GM23338 (cell line): ENCODE measurements at places on chromosomes 16 and 17.

DNA sequence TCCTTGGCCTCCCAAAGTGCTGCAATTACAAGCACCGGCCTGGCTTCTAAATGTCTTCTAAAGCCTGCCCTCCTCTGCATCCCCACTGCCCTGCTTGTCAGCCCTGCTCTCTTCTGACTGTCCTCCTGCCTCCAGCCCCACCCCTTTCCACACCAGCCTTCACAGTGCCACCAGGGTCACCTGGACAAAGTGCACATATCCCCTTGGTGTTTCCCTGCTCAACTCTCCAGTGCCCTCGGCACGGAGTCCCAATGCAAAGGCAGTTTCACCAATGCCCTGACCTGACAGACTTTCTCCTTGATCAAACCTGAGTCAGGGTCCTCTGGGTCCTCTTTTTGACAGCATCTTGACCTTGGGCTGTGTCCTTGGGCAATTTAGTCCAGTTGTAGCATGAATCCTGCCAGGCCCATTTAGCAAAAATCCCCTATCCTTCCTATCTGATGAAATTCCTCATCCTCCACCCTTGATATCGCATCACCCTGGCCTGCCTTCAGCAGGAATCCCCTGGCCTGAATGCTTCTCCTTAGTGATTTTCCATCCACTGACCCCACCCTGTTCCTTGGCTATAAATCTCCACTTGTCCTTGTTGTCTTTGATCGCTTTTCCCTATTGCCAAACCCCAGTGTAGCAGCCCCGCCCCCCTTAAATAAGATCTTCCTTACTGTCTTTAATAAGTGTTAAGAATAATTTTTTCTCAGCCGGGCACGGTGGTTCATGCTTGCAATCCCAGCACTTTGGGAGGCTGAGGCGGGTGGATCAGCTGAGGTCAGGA, 42.7 kb upstream of the ETV4 start:
- DNase-seq = no peak

GRCh38 chr17:74635418-74635817, 11.9 kb upstream of the CD300E start:
- peak; percentile 55 for DNase-seq

DNA sequence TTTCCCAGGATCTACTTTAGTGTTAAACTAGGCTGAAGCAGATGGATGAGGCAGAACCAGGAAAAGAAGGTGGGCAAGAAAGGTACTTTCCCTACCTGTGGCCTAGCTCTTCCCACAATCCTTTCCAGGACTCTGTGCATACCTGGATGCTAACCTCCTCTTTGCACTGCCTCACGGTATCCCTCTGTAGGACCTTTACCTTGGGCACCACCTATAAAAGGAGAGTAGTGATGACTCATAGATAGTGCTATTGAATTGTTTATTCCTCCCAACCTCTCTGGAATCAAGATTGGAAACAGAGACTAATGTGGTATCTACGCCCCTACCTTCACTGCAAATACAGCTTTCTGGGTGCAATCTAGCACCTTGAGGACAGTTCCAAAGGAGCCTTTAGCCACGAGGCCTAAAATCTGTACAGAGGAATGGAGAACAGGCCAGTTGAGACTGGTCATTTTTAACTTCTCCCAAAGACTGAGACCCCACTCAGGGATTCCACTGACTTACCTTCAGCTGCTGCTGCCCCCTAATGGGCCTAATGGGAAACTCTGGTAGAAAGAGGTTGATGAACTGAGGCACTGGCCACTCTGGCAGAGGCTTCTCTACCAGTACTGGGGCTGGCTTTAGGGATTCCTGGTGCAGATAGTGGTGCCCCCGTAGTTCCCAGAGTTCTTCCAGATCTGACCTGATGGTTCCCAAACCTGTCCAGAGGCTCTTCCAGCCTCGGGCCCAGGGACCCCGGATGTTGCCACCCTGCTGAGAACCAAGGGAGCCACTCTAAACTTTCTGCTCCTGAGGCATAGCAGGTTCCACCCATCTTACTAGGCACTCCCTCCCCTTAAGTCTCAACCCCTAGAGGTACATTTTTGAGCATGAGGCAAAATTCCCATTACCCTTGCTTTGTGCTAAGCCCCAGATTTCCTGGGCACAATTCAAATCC, 781 bp downstream of the RSKR start:
- peak; percentile 82 for DNase-seq

DNA sequence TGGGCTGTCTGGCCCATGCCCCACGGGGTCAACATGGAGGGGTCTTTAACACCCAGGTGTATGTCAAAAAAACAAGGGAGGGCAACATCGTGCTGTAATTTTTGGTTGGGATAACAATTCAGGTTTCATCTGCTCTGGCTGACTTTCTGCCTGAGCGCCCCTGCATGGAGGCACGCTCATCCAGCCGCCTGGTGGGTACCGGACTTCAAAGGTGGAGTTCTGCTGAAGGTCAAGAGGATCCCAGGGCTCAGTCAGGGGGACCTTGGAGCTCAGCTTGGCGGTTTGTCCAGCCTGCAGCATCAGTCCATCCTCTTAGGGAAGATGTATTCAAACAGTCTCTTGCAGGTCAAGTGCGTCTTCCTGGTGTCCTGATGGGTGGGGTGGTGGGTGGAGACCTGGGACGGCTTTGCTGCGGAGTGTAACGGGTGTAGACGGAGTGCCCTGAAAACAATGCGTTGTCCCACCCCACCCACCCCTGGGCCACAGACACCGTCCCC, 5.4 kb upstream of the SGF29 start:
- DNase-seq = no peak

DNA sequence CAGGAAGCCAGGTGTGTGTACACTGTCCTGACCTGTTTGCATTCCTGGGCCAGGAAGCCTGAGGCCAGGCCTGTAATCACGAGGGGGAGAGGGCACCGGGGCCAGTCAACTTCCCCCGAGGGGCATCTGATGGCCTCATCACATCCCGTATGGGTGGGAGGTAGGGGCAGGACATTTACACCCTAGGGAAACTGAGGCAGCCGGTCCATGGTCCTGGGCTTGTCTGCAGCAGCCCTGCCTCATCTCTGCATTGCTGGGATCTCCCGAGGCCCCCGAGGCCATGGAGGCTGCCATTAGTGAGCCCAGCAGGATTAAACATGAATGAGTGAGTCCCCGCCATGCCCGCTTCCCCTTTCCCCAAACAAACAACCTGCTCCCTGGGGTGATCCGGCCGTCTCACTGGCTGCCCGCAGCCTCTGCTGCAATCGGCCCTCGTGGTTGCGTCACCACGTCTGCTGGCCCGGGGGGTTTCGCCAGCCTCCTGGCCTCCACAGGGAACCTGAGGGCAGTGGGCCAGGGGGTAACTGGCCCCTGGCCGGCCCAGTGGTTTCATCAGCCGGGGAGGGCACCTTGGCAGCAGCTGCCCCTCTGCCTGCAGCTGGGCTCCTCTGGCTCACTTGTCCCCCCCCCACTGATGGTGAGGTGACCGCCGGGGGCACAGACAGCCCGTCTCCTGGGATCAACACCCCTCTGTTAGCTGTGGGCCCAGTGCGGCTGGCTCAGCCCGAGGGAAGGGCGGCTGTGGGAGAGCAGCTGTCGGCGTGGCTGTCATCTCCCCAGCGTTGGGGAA, 88.3 kb upstream of the GSE1 start:
- DNase-seq = no peak

- no peak for DNase-seq
Measured at GRCh38 chr17:17971431-17972125, 622 bp downstream of the TOM1L2 start.

GRCh38 chr16:89584768-89585549, 9.4 kb downstream of the CPNE7 start:
- DNase-seq = no peak
